GM12864 (cell line): ENCODE measurements at places on chromosomes 7 and 10.

GRCh38 chr10:132400547-132401151 lies 3.6 kb downstream of the PWWP2B start:
- DNase-seq, result no peak

- no peak for DNase-seq
These were observed 80.9 kb upstream of the AGBL3 start for GRCh38 chr7:134905375-134905774.

GRCh38 chr7:14767716-14768425 lies 134.7 kb downstream of the DGKB start:
- no peak for DNase-seq

GRCh38 chr10:114810926-114811325 lies 10.7 kb upstream of the FHIP2A start:
- DNase-seq, result peak; percentile 66

DNA sequence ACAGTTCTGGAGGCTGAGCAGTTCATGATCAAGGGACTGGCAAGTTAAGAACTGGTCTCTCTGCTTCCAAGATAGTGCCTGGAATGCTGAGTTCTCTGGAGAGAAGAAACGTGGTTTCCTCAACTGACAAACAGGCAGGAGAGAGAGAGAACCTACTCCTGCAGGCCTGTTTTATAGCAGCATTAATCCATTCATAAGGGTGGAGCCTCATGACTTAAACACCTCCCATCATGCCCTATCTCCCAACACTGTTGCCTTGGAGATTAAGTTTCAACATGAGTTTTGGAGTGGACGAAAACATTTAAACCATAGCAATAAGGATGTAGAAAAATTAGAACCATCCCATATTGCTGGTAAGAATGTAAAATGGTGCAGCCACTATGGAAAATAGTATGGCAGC lies 32.3 kb upstream of the IMMP2L start:
- no peak for DNase-seq

DNA sequence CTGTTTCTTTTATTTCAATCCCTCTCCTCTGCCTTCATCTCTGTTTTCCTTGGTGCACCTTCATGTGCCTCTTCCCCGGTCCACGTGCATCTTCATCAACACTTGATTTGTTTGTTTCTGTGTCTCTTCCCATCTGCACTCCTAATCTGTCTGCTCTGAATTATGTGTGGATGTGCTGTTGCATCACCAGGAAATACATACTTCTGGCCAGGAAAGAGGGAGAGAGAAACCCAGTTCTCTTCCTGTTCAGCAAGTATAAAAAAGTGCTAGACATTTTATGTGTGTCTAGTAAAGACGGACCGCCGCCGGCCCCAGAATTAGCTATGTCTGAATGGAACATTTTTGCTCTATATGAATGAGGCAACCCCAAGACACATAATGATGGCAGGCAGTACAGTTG lies 93.8 kb downstream of the CALD1 start:
- no peak for DNase-seq

- DNase-seq, result no peak
These were observed 304.8 kb downstream of the POM121L12 start for GRCh38 chr7:53340220-53340619.

- no peak for DNase-seq
These were observed 918.6 kb downstream of the KCNMA1 start for GRCh38 chr10:76719006-76719405.

GRCh38 chr7:15783987-15784693 lies 97.7 kb upstream of the MEOX2 start:
- no peak for DNase-seq

DNA sequence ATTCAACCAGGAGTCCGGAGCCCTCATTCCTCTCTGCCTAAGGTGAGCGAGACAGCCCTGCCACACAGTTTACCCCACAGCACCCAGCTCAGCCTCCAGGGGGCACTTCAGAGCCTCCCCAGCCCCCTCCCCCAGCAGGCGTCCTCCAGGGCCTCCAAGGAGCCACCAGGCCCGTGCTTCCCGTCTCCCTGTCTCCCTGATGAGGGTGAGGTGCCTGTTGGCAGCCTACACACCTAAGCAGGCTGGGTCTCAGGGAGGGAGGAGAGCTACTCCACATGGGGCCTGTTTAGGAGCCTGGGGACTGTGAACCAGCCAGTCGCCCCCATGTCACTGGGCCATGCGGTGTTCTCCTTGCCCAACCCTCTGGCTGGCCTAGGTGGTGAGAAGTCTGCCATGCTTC lies 28.9 kb upstream of the TRIM8 start:
- DNase-seq, result no peak

DNA sequence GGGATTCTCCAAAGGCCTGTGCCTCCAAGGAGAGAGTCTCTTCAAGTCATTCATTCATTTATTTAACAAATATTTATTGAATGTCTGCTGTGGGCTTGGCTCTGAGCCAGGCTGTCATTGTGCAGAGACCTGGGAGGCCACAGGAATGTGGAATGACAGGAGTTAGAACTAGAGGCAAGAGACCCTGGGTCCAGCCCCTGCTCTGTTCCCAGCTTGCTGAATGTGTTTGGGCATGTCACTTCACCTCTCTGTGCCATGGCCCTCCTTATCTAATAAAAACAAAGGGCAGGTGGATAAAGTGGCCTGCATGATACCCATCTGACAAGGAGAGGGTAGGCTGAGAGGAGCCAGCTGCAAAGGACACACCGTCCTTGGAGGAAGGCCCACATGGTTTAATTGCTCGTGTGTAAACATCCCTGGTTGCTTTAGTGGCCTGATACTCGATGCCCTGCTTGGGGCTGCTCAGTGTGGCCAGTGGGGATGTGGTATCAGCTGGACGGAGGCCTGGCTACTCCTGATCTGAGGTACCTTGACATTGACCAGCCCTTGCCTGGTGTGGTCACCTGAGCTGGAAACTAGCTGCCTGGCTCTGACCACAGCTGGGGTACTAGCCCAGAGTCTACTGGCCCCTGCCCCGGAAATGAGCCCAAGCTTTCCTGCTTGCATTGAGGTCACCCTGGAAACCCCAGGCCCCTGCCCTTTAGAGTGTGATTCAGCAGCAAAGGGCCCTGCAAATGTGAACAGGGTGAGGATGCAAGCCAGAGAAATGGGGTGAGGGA lies 116.2 kb downstream of the CDH23 start:
- DNase-seq, result no peak

DNA sequence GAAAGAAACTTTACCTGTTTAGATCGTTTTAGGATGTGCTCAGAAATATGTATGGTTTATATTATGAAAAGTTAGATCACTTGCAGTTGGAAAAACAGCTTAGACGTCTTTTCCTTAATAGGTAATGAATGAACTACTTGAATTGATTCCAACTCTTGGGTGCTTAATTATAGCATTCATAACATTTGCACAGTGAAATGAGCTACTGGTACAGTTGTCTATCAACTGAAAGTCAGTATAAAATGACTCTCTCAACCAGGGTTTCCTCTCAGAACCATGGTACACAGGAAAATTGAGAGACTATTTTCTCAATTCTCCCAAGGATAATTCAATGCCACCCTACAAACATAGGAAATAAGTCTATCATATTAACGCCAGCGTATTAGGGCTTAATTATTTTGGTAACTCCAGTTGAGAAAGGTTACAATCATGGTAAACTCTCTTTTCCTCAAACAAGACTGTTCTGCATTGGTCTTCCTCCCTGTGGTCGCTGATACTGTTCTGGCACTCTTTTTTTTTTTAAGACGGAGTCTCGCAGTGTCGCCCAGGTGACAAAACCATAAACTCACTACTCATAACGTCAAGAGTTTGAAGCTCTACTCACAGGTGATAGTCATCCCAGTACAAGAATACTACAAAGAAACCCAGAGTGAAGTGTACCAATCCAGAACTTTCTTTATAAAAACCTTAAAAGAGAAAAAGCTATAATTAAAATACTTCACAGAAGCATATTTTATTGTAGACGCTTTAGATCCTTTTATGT lies 2.0 kb downstream of the ANLN start:
- peak; percentile 47 for DNase-seq

DNA sequence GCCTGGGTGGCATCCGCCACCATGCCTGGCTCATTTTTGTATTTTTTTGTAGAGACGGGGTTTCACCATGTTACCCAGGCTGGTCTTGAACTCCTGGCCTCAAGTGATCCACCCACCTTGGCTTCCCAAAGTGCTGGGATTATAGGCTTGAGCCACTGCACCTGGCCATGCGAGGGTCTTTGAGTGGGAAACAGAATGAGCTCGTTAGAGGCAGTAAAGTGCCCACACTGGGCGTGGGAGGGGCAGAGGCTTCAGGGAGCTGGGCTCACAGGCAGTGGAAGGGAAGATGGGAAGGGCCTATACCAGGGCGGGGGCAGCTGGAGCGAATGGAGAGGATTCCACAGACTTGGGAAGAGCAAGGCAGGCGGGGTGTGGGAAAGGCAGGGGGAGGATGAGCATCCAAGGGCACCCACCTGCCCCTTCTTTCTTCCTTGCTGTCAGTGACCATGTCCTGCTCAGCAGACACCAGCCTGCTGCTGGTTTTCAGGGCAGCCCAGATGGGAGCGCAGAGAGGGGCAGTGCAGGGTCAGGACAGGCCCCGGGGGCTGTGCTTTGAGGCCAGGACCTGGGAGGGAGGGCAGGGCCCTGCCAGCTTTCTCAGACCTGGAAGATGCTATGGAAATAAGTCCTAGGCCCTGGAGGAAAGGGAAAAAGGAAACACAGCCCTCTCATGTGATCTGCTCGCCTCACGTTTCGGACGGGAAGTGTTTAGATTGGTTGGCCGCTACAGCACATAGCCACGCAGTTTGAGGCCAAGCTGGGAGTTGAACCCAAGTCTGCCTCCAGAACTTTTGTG lies 4.2 kb downstream of the FZD9 start:
- no peak for DNase-seq

DNA sequence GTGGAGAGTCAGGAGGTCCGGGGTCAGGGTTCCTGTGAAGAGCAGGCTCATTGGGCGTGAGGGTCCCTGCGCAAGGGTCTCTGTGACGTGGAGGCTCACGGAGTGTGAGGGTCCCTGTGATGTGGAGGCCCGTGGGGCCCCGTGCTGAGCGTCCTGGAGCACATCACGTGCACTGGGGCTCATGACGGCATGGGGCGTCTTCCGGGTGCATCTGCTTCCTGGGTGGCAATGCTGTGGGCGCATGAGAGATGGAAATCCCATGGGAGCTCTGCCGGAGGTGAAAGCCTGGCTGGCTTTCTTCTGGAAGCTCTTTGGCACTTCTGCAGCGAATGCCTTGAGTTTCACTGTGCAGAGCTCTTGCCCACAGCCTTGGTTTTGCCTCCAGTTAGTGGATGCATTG lies 71.4 kb downstream of the WDR37 start:
- DNase-seq, result no peak

DNA sequence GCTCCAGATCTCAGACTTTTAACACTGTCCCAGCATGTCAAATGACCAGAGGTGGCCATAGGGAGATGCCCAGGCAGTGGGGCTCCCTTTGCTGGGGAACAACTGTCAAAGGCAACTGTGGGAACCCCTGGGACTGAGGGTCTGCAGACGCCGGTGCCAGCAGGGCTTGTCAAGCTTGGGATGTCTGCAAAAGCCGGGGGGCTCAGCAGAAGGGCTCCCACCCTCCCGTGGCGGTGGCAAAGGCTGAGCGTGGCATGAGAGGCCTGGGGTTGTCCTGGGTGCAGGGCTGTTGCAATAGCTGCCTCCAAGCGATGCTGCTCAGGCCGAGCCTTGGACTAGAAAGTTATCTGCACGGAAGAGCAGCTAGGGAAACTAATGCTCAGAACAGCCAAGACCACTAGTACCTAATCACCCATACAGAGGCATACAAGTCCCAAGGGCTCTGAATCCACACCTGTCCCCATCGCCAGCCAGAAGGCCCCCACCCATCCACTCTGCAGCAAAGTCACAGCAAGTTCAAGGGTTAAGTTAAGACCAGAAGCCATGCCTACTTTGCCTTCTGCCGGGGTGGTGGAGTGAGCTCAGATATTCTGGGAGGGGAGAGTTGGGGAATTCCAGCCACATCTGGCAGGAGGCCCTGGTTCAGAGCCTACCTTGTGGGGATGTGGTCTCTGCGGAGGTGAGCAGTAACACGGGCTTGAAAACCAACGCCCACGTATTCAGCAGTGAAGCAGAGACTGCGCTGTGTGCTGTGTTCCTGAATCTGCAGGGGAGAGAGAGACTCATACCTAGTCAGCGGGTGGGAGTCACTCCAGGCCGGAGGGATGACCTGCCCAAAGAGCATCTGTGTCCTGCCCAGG lies 4.6 kb downstream of the SH2B2 start:
- peak; percentile 89 for DNase-seq

DNA sequence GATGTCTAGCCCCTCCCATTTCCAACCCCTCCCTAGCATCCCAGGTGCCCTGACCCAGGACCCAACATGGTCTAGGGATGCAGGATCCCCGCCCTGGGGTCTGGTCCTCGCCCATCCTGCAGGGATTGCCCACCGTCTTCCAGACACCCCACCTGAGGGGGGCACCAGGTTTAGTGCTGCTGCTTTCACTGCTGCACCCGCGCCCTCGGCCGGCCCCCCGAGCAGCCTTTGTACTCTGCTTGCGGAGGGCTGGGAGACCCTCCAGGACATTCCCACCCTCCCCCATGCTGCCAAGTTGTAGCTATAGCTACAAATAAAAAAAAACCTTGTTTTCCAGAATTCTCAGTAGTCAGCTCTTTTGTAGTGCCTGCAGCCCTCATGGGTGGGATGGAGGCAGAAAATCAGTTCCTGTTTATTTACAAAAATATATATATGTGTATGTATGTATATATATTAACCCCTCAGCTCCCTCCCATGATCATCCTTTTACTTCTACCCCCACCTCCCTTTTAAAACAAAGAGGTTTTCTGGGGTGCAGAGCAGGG lies 9.7 kb downstream of the ZYX start:
- no peak for DNase-seq

GRCh38 chr7:29793507-29793906 lies 12.8 kb upstream of the WIPF3 start:
- DNase-seq, result no peak

GRCh38 chr7:77258014-77258413 lies 58.4 kb upstream of the FGL2 start:
- DNase-seq, result no peak

GRCh38 chr7:112089551-112089950 lies 116.6 kb downstream of the DOCK4 start:
- no peak for DNase-seq

GRCh38 chr10:119191881-119192280 lies 13.3 kb upstream of the PRDX3 start:
- DNase-seq, result no peak

DNA sequence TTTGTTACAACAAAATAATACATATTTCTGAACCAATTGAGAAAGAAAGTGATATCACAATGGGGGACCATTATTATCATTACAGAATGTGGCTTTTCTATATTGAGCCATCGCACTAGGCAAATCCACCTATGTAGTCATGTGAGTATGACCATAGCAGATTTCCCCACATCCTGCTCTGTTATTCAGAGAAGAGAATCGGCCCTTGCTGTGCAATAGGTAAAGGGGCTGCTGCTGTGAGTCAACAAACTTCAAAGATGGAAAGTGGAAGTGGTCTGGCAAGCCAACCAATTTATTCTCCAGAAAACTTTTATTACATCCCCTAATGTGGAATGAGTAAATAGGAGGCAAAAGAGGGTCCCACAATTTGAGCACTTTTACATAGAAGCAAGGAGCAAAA lies 573.4 kb downstream of the ETV1 start:
- DNase-seq, result no peak

- no peak for DNase-seq
These were observed 50.2 kb upstream of the ZMIZ1 start for GRCh38 chr10:79018521-79019011.
